ENCODE measurements at places on chromosomes 1 and 21.

GRCh38 chr1:10168912-10169514, 41.4 kb upstream of the KIF1B start:
- no peak for DNase-seq

DNA sequence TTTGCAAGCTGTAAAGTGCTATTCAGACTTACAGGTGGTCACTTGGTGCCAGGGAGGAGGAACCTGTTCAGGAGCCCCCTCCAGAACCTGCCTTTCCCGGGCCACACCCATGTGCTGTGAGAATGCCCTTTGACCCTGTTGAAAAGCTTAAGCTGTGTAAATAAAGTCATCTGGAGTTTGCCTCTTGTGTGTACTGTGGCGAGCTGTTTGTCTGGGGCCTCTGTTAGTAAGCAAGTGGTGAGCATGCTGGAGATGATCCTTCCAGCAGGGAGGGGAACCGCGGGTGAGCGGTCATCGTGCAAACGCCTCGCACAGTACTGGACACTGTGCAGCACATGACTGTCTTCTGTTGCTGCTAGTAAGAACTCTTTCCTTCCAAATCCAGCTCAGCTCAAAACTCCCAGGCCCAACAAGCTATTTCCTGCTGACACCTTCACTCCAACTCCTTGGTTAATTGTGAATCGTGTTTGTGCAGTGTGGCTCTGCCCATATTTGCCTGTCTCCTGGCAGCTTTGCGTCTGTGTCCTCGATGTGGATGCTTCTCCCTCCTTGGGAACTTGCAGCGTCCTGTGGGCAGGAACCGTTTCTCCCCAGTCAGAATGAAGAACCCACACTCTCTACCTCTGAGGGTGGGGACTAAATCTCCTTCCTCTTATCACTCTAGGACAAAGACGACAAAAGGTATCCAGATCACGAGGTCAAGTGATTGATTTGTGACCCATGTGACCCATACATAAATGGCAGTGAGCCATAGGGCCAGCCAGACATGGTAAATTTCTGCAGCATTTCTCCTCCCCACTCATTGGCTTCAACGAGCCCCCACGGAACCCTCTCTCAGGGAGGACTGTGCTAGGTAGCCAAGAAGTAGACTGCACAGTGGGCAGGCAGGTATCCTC, 13.9 kb upstream of the BTG2 start:
- DNase-seq: no peak

DNA sequence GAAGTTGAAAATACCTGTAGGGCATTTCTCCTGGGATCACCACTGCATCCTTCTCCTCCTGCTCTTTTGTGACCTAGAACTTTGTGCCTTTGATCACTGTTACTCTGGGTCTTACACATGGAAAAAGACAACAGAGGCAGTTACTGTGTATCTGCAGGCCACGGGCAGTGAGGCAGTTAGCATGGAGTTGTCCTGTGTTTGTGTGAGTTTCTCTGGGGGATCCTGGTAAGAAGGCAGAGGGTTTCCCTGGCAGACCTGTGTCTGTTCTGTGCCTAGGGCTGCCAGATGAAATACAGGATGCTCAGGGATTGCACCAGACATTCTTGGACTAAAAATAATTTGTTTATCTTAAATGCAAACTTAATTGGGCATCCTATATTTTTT, 44.4 kb upstream of the SCCPDH start:
- no peak for DNase-seq

DNA sequence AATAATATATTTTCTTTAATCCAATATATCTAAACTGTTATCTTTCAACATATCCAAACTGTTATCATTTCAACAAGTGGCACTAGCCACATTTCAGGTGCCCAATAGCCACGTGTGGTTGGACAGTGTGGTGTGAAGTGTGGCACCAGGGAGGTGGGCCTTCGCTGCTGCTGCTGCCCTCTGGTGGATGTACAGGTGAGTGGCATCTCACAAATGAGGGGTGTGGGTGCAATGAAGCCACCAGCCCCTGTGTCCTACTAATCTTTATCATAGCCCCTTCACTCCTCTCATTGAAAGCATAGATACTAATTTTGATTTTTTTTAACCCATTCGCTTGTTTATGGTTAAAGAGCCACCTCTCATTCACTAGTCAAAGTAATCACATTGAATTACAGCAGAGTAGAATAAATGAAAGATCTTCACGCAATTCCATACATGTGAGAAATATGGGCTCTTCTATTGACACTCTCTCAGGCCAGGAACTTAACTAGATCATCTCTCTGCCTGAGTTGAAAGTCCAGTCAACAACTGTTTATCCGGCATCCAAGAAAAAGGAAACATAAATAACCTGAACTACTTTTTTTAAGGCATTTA, 499.2 kb downstream of the OMA1 start:
- DNase-seq: peak; percentile 17

- DNase-seq: no peak
Observed at GRCh38 chr1:212982430-212983152, 32.2 kb downstream of the VASH2 start.

GRCh38 chr1:233635765-233636502, 22.0 kb downstream of the KCNK1 start:
- DNase-seq: no peak

- DNase-seq: no peak
Observed at GRCh38 chr1:240004086-240004749, 87.5 kb upstream of the FMN2 start.

DNA sequence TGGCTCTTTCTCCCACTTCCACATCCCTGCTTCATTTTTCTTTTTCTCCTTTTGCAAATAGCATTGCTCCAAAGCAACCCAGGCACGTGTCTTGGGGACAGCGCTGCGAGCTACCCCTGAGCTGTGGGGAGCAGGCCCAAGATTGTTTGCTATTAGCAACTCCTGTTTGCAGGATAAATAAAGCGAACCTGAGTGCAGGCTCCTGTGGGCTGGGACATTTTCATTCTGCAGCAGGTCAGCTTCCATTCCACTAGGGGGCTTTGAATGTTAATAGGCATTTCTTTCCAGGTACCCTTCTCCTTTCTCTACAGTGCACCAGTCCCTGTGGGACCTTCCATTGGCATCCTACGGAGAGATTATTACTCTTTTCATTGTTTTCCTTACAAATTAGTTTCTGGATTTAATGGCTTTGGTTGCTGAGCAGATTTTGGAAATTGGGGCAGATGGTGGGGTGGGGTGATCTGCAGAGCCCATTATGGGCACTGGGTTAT, 54.0 kb downstream of the OLFML3 start:
- DNase-seq: no peak

GRCh38 chr1:59384443-59384842, 87.5 kb downstream of the FGGY start:
- no peak for DNase-seq

DNA sequence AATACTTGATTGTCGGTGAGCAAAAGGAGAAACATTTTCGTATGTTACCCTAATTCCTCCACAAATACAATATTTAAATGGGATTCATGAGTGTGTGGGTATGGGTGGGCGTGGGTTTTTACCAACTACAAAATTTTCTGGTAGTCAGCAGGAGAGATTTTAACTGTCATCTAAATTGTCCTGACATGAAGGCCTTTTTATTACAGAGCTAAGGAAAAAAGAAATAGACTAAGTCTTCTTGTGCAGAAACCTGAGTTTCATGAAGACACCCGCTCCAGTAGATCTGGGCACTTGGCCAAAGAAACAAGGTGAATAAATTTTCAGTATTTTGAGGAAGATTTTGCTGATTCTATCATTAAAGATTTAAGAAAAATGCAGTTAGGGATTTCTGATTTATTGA, 752 bp downstream of the RGS18 start:
- no peak for DNase-seq

DNA sequence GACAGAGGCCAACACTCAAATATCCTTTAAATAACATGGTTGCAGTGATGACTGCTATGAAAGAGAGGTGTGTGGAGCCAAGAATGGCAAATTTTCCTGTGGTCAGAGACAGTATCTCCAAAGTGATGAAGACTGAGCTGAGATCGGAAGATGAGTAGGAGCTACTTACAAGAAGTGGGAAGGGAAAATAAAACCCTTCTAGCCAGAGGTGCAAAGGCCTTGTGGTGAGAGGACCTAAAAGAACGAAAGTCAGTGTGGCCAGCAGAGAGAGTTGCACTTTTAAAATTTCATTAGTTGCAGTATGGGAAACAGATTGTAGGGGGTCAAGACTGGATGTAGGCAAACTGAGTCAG, 17.8 kb downstream of the SLAMF7 start:
- DNase-seq: no peak

- DNase-seq: no peak
Observed at GRCh38 chr1:26122988-26123973, 11.7 kb downstream of the PDIK1L start.

DNA sequence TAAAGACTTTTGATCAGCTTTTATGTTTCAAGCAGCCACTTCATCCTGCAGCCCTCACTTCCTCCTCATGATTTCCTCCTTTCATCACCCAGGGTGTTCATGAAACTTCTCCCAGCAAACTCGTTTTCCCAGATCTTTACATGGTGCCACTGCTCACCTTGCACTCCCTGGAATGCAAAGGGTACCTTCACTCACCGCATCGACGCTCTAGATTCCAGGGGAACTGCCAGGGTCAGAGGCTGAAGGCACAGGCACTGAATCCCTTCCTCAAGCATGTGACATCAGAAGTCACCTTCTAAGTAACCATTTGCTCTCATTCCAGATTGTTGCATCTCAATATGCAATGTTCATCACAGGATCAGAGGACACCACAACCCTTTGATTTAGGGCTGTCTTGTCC, 82.8 kb downstream of the PRKAB2 start:
- no peak for DNase-seq

- no peak for DNase-seq
Observed at GRCh38 chr1:192579010-192579738, 3.6 kb downstream of the RGS1 start.

- peak; percentile 28 for DNase-seq
Observed at GRCh38 chr1:48677306-48678287, 99.1 kb downstream of the BEND5 start.

GRCh38 chr1:11767922-11768704, 6.1 kb downstream of the C1orf167 start:
- no peak for DNase-seq

DNA sequence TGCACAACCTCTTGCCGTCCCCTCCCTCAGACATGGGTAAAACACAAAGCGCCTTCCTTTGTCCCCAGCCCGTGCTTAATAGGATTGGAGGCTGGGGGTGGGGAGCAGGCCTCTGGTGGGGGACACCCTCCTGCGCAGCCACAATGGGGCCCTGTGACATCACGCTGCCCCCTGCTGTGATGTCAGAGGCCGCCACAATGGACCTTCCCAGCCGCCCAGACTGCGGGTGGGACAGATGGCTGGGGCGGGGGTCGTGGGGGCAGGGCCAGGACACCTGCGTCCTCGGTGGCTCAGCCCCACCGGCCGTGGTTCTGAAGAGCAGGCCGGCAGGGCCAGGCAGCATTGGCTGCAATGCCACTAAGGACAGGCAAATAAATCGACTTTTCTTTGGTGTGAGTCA, 39.9 kb downstream of the EPHA2 start:
- no peak for DNase-seq

GRCh38 chr1:61419657-61420056, 305.3 kb downstream of the TM2D1 start:
- no peak for DNase-seq

DNA sequence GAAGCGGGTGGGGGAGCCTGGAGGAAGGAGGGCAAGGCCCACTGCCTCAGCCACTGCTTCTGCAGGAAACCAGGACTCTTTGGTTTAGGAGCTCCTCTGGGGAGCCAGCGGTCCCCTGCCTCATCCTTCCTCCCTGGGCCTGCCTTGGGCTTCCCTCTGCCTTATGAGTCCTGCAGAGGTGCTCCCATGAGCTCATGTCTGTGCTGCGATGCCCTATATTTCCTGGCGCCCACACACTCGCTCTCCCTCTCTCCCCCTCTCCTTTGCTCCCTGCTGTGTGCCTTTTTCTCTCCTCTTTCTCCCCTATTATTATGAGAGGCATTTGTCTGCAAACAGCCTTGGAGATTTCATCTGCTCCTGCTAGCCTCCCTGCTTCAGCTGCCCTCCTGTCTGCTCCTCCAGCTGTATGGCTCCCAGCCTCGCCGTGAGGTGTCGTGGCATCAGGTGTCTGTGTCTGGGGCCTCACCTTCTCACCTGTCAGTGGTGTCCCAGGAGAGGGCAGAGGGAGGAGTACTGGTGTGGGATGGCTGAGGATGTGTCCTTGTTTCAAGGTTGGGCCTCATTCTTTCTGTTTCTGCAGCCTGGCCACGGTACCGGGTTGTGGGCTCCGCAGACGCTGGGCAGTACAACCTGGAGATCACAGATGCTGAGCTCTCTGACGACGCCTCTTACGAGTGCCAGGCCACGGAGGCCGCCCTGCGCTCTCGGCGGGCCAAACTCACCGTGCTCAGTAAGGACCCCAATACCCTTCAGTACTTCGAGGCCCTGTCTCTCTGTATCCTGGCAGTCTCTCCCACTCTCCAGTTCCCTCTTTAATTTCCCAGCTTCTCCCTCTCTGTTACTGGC, 84.2 kb downstream of the KIRREL1 start:
- no peak for DNase-seq

DNA sequence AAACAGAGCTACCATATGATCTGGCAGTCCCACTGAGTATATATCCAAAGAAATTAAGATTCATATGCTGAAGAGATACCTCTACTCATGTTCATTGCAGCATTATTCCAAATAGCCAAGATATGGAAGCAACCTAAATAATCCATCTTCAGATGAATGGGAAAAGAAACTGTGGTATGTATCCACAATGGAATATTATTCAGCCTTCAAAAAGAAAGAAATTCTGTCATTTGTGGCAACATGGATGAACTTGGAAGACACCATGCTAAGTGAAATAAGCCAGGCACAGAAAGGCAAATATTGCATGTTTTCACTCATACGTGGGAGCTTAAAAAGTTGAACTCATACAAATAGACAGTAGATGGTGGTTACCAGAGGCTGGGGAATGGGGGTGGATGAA, 47.8 kb downstream of the UBE4B start:
- DNase-seq: no peak

GRCh38 chr1:25500694-25501093, 42.7 kb upstream of the LDLRAP1 start:
- DNase-seq: no peak

DNA sequence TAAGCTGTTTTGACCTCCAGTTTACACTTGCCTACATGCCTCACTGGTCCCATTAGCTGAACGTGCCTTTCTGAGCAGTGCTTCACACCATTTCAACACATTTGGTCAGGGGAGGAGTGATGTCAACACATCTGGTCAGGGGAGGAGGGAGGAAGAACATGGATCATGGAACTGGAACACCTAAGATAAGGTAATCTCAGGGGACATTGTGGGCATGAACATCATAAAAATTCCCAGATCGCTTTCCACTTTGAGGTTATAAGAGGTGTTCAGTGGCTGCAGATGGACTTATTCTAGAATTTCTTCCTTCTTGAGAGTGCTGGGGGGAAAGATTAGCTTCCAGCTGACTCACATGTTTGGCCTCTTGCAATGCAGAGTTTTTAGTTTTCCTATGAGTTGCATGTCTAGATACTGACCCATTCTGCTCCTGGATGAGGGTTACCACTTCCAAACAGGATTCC, 2.0 kb downstream of the QSOX1 start:
- no peak for DNase-seq

GRCh38 chr1:244789276-244789580, 46.2 kb upstream of the COX20 start:
- DNase-seq: no peak
